B cell (primary cell): ENCODE measurements at places on chromosomes 1 and 21. TPM values are rescaled to one million over a fixed set of nuclear protein-coding genes. Genes with fewer than 3 reads are reported as not detected.

STUM gene
- 0.06 and 0.12 TPM in 2 replicates for polyA plus RNA-seq

NTMT2 gene
- not detected in 2 replicates for polyA plus RNA-seq

- H3K27me3 ChIP-seq, result no peaks in the 10 kb centered on the region
- no peak for DNase-seq
- no peak overlapping the region for H3K4me3 ChIP-seq
- no peaks in the 10 kb centered on the region for H3K4me1 ChIP-seq
- no peak overlapping the region for H3K27ac ChIP-seq
These were observed 29.6 kb downstream of the PRSS38 start for GRCh38 chr1:227845147-227845458.

- H3K27ac ChIP-seq, result no peak overlapping the region
- H3K4me1 ChIP-seq, result peaks cover 71% of the 10 kb centered on the region
- no peaks in the 10 kb centered on the region for H3K27me3 ChIP-seq
- DNase-seq, result no peak
- peaks cover 22% of the 10 kb centered on the region for H3K36me3 ChIP-seq
These were observed 6.3 kb downstream of the RUNX1 start for GRCh38 chr21:35042836-35043235.

DNA sequence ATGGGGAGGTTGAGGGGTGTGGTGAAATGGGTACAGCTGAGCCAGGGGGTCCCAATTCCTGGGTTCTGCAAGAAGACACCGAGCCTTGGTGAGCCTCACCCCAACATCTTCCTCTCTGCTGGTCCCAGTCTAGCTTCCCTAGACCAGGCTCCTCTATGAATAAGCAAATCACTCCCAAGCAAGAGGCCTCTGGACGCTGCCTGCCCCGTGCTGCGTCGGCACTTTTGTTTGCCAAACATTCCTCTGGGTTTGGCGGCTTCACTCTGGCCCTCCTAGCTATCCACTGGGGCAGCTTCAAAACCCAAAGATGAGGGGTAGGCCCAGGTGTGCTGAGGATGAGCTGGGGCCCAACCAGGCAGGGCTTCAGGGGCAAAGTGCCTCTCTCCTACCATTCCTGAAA lies 137.1 kb upstream of the CD34 start:
- DNase-seq, result no peak
- no peak overlapping the region for H3K4me3 ChIP-seq
- no peak overlapping the region for H3K27ac ChIP-seq
- H3K36me3 ChIP-seq, result no peaks in the 10 kb centered on the region
- no peaks in the 10 kb centered on the region for H3K4me1 ChIP-seq
- H3K27me3 ChIP-seq, result no peaks in the 10 kb centered on the region

GRCh38 chr1:57296726-57297250 lies 127.1 kb downstream of the DAB1 start:
- H3K36me3 ChIP-seq, result no peaks in the 10 kb centered on the region
- no peak for DNase-seq
- no peaks in the 10 kb centered on the region for H3K27me3 ChIP-seq

DNA sequence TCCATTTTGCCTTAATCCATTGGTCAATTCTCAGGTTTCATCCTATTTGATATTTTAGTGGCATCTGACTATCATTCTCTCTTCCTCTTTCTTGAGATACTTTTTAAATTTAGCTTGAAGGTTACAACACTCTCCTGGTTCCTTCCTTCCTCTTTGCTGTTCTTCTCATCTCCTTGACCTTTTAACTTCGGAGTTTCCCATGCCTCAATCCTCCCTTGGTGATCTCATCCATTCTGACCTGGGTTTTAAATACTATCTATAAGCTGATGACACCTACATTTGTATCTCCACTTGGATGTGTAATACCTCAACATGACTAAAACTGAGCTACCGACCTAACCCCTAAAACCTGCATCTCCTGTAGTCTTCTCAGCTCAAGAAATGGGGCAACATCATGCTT lies 4.8 kb upstream of the ZNF687 start:
- peak overlapping the region; percentile 39 for H3K4me3 ChIP-seq
- DNase-seq, result peak; percentile 68
- peak overlapping the region; percentile 51 for H3K27ac ChIP-seq
- H3K4me1 ChIP-seq, result peaks cover 24% of the 10 kb centered on the region
- H3K36me3 ChIP-seq, result no peaks in the 10 kb centered on the region

GRCh38 chr1:202663131-202663530 lies 47.1 kb downstream of the SYT2 start:
- H3K27me3 ChIP-seq, result peaks cover 3% of the 10 kb centered on the region
- no peak overlapping the region for H3K27ac ChIP-seq
- DNase-seq, result no peak
- H3K36me3 ChIP-seq, result no peaks in the 10 kb centered on the region
- no peaks in the 10 kb centered on the region for H3K4me1 ChIP-seq

- no peaks in the 10 kb centered on the region for H3K36me3 ChIP-seq
- no peak for DNase-seq
- no peaks in the 10 kb centered on the region for H3K27me3 ChIP-seq
These were observed 99.2 kb downstream of the TRIM11 start for GRCh38 chr1:228307218-228308023.

DNA sequence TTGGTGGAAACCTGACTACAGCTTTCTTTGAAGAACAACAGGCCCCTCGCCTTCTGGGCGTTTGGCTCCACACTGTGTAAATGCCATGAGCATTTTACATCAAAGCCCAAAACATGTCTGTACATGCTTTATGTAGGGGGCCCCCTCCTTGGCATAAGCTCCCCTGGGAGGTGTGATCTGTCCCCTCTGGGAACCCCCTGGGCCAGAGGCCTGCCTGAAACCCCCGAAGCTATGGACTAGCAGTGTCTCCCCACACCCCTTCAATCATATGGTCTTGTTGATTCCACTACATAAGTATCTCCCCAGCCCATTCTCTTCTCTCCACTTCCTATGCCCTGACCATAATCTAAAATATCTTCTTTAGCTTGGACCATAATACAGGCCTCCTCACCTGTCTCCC lies 241.5 kb downstream of the C1orf94 start:
- no peaks in the 10 kb centered on the region for H3K36me3 ChIP-seq
- no peaks in the 10 kb centered on the region for H3K27me3 ChIP-seq
- H3K27ac ChIP-seq, result no peak overlapping the region
- no peaks in the 10 kb centered on the region for H3K4me1 ChIP-seq
- no peak for DNase-seq
- no peak overlapping the region for H3K4me3 ChIP-seq

GRCh38 chr1:64282351-64282750 lies 78.9 kb downstream of the UBE2U start:
- no peak overlapping the region for H3K4me3 ChIP-seq
- no peak for DNase-seq
- H3K4me1 ChIP-seq, result no peaks in the 10 kb centered on the region

GRCh38 chr1:29876902-29877301 lies 640.6 kb downstream of the PTPRU start:
- DNase-seq, result no peak
- no peak overlapping the region for H3K4me3 ChIP-seq
- H3K27me3 ChIP-seq, result no peaks in the 10 kb centered on the region
- no peaks in the 10 kb centered on the region for H3K36me3 ChIP-seq

GRCh38 chr21:44793592-44794374 lies 7.8 kb downstream of the UBE2G2 start:
- H3K4me3 ChIP-seq, result no peak overlapping the region
- no peaks in the 10 kb centered on the region for H3K27me3 ChIP-seq
- no peaks in the 10 kb centered on the region for H3K36me3 ChIP-seq
- H3K4me1 ChIP-seq, result peaks cover 22% of the 10 kb centered on the region
- no peak for DNase-seq
